Foreskin fibroblast (primary cell): ENCODE measurements at places on chromosomes 6 and 20.
A peak's percentile ranks its signal among the peaks of the same experiment; 100 is the strongest.

- no peak for DNase-seq
These were observed 176.6 kb downstream of the PDE10A start for GRCh38 chr6:165486183-165487137.

GRCh38 chr20:57268399-57269076 is 2.1 kb upstream of the BMP7 start:
- no peak for DNase-seq

DNA sequence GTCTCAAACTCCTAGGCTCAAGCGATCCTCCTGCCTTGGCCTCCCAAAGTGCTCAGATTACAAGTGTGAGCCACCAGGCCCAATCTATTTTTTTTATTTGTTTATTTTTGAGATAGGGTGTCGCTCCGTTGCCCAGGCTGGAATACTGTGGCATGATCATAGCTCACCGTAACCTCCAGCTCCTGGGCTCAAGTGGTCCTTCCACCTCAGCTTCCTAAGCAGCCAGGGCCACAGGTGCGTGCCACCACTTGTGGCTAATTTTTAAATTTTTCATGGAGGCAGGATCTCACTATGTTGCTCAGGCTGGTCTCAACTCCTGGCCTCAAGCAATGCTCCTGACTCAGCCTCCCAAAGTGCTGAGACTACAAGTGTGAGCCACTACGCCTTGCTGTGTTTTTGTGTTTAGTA is 9.8 kb downstream of the KIF3B start:
- DNase-seq, result no peak

- peak; percentile 99 for DNase-seq
These were observed 16.2 kb upstream of the BEND6 start for GRCh38 chr6:56938649-56939191.

- DNase-seq, result no peak
These were observed 3.3 kb downstream of the KCNS1 start for GRCh38 chr20:45097485-45098102.

DNA sequence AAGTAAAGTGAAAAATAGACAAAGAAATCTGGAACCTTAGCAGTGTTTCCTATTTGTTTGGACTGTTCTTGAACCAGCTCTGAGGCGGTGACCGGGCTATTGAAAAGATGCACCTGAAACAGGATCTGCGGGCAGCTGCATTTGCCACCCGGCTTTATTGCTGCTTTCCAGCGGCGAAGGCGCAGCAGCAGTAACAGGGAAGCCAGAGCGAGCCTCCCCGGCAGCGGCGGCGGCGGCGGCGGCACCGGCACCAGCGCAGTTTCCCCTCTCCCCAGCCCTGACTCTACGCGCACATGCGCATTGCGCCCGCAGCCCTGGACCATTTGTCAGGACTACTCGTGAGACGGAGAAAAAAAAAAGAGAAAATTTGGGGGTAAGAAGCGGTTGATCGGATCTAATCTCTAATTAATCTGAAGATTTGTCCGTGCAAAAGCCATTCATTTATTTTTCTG is at the start of gene L3MBTL3:
TSS of gene L3MBTL3 (plus strand) at position 290 of the 452 bp plus-strand sequence. CDS start 24,119 bp downstream, outside the sequence.
- peak; percentile 84 for DNase-seq

DNA sequence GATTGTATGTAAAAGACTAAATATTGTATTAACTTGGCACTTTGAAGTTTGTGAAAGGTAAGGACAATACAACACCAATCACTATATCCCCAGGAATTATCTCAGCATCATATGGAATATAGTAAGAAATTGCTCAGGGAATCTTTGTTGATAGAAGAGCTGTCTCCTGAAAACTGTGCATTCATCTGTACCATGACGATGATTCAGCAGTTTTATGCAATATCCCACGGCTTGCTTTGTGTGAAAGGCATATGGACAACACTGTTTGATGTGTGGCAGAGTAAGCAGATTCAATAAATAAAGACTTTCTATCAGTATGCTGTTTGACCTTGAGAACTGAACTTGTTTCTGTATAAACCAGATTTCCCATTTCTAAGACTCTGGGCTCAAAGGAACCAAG is 147.5 kb upstream of the PLN start:
- DNase-seq, result no peak

DNA sequence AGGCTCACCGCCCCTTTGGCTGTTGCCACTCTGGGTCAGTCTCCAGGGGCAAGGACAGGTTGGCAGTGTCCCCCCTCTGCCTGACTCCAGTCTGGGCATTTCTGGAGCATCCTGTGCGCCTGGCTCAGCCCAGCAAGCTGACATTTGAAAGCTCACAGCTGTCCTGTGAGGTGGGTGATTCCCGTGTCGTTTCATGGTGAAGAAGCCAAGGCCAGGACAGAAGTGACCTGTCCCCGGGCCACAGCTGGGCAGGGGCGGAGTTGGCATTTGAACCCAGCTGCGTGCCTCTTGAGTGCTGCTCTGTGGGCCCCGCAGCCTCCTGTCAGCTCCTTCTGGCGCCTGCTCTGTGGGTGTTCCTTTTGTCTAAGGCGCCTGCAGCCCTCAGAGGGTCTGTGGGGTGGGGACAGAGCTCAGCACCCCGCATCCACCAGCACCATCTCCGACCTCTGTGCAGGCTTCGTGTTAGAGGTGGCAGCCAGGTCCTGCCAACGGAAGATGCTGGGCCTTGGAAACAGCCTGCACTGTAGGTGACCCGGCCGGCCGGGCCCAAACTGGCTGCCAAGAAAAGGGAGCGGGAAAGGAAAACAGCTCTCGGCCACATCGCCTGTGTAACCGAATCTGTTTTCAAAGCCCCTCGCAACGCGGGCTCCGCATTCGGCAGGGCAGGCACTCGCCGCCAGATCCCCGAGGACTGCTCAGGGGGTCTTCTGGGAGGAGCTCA is 5.8 kb upstream of the GATA5 start:
- DNase-seq, result no peak

- DNase-seq, result peak; percentile 44
These were observed 7.5 kb upstream of the DST start for GRCh38 chr6:56650191-56650590.

- peak; percentile 8 for DNase-seq
These were observed 91.7 kb downstream of the MTFR2 start for GRCh38 chr6:136158387-136158821.

- DNase-seq, result peak; percentile 73
These were observed 8.4 kb downstream of the PSMA7 start for GRCh38 chr20:62134735-62135231.

- no peak for DNase-seq
These were observed 382.4 kb upstream of the ADGRB3 start for GRCh38 chr6:68252632-68253031.

DNA sequence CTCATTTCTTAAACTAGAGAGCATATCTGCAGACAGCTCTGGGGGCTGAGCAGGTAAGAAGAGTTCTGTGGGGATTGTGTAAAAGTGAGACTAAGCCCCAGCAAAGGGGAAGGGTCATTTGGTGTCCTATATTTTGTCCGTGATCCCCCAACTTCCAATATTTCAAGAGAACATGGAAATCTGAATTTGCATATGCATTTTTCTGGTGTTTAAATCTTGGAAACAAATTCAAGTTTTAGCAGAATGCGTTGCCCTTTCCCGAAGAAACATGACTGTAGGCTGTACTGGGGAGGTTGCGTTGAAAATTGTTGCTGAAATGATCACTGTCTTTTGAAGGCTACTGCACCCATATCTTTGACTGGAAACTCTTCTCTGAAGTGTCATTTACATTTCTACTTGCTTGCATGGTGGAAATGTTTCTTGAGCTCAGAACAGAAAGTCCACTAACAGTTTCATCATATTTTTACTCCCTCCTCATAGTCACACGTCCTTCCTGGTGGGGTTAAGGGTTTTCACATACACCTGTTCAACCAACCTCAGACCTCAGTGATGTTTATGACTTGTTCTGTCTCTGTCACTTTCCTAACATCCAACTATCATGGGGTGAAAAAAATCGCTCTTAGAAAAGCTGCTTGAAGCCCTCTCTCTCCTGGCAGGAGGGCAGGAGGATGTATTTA is 140.3 kb downstream of the BCAS1 start:
- DNase-seq, result no peak

DNA sequence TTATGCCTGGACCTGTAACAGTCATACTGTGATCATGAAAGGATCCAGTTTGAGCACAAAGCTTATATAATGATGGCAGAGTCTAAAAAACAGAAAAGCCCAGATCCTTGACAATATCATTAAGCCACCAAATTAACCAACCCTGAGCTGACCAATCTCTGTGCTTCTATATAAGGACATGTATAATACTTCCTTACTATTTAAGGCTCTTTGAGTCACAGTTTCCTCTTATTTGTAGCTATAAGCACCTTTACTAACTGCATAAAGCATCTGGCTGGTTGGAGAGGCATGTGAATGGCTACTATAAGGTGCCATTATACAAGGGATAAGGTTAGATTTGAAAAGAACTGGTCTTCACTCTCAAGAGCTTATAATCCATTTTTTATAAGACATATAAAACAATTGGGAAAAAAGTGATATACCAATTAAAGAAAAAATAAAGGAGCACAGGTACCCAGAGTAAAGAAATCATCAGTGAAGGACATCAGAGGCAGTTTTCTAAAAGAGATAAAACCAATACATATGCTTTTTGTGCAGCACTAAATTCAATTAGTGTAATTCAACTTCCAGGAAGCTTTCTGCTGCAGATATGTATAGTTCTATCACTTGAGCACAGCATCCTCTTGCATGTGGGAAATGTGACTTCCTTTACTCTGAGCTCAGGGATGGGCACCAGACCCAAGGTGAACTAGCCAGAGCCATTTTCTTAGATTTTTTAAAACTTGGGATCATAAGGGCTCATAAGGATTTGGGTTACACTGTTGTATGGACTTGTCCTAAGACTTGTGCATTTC is 121.0 kb downstream of the BTBD9 start:
- no peak for DNase-seq

DNA sequence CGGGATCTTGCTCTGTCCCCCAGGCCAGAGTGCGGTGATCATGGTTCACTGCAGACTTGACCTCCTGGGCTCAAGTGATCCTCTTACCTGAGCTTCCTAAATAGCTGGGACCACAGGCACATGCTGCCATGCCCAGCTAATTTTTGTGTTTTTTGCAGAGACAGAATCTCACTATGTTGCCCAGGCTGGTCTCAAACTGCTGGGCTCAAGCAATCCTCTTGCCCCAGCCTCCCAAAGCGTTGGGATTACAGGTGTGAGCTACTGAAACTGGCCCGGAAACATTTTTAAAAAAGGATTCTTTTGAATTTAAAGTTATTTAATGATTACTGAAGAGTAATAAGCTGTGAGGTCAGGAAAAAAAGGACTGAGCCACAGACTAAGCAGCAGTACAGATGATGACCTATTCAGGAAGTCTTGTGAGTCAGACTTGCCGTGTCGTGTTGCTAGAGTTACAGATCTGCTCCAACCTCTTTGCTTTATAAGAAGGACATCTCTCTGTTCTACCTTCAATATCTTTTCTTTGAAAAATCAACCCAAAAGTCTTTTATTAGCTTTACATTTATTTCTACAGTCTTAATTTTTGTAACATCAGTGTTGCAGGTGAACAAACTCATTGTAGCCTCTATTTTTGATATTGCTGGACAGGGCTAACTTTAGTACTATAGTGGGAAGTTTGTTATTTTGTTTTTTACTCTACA is 108.7 kb downstream of the NCOA3 start:
- peak; percentile 88 for DNase-seq

- peak; percentile 57 for DNase-seq
These were observed 7.2 kb downstream of the TFAP2A start for GRCh38 chr6:10407674-10408054.

DNA sequence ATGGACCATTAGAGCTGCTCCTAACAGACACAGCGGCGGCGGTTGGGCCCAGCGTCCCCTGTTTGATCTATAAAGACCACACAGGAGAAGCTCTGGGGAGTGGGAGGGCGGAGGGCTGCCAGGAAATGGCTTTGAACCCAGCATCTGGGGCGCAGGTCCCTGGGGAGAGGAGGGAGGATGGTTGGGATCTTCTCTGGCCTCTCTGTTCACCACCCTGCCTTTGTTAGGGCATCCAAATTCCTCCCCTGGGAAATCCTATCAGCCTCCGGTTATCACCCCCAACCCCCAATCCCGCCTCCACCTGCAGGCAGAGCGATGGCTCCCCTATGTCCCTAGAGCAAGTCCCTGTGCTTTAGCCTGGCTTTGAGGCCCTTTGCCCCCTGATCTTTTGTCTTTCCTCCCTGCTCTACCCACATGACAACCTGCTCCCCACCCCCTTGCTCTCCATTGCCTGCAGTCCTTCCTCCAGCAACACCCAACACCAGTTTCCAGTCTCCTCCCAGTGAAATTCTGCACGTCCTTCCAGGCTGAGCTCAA is 7.1 kb downstream of the XKR7 start:
- DNase-seq, result no peak

- no peak for DNase-seq
These were observed 86.0 kb downstream of the MBOAT1 start for GRCh38 chr6:20126102-20126752.

GRCh38 chr6:159691133-159691962 is 1.7 kb downstream of the SOD2 start:
- peak; percentile 67 for DNase-seq

- no peak for DNase-seq
These were observed 117.5 kb upstream of the KCNK16 start for GRCh38 chr6:39440039-39440426.

DNA sequence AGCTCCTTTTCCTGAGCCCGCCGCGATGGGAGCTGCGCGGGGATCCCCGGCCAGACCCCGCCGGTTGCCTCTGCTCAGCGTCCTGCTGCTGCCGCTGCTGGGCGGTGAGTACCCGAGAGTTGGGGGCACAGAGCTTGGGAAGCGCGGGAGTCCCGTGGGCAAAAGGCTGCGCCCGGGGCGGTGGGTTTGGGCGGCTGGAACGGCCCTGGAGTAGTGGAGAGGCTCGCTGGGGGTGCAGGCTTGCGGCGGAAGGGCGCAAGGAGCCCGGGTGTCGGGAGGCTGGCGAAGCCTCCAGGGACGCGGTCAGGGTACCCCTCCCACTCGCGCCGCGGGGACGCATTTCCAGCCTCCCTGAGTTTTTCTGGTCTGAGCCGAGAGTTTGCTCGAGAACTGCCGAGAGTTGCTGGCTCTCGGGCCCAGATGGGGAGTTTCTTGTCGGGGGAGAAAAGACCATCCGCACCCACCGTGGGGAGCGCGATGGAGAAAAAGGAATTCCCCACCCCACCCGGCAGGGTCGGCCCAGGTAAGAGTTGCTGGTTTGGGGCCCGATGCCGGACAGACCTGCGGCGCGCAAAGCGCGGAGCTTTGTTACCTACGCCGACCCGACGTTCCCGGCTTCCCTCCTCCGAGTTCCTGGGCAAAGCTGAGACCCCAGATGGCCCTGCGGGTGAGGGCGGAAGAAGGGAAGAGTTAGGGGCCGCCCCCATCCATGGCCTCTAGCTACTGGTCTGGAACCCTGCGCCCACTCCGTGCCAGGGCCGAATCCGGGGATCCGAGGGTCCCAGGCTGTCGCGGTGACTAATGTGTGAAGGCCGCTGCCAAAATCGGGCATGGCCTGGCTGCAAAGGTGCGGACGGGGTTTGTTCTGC is 584 bp downstream of the PTK7 start:
- peak; percentile 47 for DNase-seq

GRCh38 chr6:683742-684440 is 9.0 kb downstream of the EXOC2 start:
- peak; percentile 67 for DNase-seq
